Fibroblast of skin of right biceps (primary cell): ENCODE measurements at places on chromosomes 3 and 15.

GRCh38 chr3:47780741-47781684 is 680 bp downstream of the SMARCC1 start:
- DNase-seq: peak; percentile 47

DNA sequence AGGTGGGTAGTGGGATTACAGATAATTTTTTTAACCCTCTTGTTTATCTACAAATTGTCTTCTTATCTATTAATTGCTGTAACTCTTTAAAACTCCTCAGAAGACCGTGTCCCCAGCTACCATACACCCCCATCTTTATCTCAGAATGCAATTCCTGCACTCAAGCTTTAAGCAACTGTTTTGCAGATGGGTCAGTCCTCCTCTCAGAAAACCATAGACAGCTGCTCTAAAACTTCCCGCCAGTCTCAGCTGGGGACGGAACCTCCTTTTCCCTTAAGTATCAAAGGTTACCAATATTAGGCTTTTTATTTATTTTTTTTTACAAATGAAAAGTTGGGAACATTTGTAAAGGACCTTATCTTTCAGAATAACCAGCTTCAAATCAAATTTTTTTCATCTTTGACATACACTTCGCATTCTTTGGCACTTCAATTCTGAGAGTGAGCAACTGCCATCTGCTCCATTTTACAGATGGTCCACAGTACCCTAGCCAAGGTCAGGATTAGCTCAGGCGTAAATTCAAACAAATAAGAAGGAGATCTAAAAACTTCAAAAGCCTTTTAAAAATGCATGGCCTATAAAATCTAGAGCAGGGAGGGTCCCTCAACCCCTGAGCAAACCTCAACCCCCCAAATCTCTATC is 1.3 kb downstream of the GATM start:
- DNase-seq: no peak

DNA sequence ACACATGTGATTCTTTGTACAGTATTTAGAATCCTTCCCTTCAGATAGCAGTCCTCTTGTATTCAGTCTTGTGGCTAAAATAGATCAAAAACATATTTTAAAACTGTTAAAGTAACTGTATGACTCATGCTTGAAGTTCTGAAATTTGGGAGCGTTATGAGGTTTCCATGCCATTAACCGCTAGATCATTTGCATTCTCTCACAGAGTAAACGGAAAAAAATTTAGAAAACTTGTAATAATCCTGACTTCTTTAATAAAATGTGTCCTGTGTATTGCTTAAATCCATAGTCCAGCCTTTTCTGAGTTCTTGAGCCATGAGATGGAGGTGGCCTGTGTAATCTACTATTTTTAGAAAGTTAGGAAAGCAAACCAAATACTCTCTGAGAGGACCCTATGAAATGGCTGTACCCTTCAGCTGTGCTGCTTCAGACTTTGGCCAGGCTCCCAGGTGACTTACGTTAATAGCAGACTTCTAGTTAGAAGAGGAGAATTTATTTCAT is 33.8 kb downstream of the MBNL1 start:
- peak; percentile 96 for DNase-seq

DNA sequence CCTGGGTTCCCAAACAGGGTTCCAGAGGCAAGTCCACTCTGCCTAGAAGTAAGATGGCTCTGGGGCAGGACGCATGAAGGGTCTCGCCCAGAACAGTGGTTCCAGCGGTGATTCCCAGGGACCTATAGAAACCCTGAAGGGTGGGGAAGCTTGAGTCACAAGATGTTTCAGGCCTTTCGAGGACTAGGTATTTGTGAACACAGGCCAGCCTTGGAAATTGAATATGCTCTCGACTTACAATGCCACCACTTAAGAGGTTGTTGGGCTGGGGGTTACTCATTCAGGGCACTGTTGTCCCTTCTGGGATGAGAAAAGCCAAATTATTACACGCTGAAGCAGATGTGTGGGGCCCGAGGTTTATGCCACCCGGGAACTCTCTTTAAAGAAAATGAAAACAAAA is 152.0 kb downstream of the TJP1 start:
- no peak for DNase-seq

DNA sequence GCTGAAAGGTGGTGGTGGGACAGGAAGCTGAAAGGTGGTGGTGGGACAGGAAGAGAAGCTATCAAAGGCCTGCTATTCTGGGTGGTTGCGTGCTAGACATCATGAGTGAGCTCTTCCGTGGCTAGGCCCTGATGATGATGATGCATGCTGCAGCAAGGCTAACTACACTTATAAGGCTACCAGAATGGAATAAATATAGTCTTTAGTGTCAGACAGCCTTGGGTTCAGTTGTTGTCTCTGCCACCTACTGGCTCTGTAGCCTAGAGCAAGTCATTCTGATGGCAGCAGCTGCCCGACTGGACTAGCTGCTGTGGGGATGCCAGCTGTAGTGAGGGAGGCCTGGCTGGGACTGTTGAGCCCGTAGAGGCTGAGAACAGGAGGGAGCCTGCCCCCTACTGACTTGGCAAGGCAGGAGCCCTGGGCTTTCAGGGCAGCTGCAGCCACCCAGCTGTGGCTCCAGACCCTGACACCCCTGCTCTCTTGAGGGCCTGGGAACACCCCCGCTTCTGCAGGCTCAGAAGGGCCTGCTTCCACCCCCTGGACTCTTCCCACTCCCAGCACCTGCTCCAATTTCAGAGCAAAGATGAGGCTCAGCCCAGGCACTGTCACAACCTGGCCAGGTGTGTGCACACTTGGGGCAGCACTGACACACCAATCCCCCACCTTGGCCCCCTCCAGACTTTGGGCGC is 21.4 kb upstream of the ZBED2 start:
- DNase-seq: no peak

DNA sequence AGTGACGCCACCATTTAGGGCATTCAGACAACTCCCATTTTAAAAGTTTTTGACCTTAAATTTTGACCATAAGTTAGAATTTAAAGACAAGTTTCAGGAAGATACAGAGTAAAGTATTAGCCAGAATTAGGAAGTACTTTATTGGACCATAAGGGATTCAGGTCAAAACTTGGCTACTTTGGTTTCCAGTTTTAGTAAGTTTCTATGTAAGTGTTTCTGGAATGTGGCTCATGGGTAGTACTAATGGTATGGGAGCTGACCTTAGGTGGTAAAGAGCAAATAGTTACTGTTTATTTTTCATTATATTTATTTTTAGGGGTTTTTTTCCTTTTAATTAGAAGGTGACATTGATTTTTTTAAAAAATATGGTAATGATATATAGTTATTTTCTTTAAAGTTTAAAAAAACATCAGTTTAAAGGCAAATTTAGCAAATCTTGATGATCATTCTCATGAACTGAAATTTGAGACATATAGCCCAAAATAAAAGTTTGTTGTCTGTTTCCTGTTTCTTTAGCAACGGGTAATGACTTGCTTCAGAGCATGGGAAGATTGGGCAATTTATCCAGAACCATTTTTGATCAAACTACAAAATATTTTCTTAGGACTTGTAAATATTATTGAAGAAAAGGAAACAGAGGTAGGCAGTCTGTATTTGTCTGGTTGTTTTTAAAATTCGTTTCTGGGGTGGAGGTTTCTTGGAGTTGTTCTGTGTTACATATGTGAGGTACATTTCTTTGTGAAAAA is 34.3 kb downstream of the U2SURP start:
- DNase-seq: no peak

- DNase-seq: no peak
Measured at GRCh38 chr3:20846832-20847231, 660.8 kb upstream of the SGO1 start.
